ENCODE measurements at places on chromosomes 16 and 17.

DNA sequence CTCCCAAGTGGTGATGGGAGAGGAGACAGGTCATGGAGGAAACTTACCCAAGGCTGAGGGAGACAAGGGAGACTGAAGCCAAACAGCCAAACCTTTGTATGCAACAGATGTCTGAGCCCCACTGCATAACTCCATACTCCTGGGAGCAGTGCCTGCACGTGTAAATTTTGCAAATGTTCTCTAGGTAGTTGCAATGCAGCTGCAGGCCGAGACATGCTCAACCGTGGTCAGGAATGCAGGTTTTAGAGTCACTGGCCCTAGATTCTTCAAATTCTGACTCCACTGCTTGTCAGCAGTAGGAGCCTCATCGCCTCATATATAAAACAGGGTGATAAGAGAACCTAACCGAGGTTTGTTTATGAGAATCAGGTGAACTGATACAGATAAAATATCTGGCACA, 11.5 kb downstream of the DYNLRB2 start:
- no peak for DNase-seq

- DNase-seq, result no peak
Measured at GRCh38 chr16:20734782-20735181, 6.8 kb downstream of the THUMPD1 start.

GRCh38 chr16:19844945-19845641, 39.6 kb downstream of the GPRC5B start:
- DNase-seq, result peak; percentile 44

DNA sequence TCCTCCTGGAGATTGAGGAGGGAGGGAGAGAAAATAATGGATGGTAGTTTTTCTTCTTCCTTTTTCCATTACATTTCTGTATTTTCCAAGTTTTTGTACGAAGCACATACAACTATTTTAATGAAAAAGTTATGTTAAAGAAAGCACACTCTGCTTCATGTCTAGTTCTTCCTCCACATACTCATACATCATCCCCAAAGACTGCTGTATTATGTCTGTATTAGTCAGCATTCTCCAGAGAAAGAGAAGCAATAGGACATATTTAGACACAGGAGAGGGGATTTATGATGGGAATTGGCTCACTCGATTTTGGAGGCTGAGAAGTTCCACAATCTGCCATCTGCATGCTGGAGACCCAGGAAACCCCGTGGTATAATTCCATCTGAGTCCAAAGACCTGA, 10.1 kb upstream of the ACSM2A start:
- DNase-seq, result no peak

DNA sequence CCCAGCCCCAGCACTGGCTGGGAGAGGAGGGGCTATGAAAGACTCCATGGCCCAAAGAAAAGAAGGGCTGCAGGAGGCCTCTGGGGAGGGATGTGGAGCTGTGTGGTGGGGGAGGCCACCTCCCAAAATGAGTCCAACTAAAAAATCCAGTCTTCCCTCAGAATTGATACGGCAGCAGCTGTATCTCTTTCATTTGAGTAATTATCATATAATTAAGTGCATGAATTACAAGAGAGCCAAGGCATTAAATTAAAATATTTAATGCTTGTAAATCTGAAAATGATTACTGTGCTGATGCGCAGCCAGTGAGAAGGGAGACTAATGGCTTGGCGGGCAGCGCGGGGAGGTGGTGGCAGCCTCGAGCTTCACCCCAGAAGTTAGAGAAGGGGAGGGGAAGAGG, 192.8 kb downstream of the C16orf78 start:
- DNase-seq, result no peak

GRCh38 chr17:71200597-71200996, 920.2 kb upstream of the SOX9 start:
- no peak for DNase-seq

- DNase-seq, result no peak
Measured at GRCh38 chr17:29557085-29557738, 9.6 kb downstream of the ABHD15 start.

DNA sequence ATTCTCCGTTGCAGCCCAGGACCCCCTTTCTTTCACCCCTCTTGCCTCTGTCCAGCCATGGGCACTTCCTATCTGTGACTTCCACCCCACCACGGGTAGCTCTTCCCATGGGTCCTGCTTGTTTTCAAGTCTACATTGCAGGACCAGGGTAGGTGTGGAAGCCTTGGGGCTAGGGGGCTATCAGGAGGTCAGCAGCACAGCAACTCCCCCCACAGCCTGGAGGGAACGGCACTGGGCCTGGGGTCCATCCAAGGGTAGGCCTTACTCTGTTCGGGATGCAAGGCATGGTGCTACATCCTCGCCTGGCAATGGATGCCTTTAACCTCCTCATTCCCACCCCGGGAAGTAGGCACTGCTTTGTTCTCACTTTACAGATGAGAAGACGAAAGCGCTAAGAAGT, 109.3 kb downstream of the IRX5 start:
- DNase-seq, result no peak

GRCh38 chr16:84759061-84759460, 59.3 kb downstream of the USP10 start:
- DNase-seq, result no peak

GRCh38 chr16:24988129-24988518, 27.0 kb downstream of the ARHGAP17 start:
- no peak for DNase-seq

DNA sequence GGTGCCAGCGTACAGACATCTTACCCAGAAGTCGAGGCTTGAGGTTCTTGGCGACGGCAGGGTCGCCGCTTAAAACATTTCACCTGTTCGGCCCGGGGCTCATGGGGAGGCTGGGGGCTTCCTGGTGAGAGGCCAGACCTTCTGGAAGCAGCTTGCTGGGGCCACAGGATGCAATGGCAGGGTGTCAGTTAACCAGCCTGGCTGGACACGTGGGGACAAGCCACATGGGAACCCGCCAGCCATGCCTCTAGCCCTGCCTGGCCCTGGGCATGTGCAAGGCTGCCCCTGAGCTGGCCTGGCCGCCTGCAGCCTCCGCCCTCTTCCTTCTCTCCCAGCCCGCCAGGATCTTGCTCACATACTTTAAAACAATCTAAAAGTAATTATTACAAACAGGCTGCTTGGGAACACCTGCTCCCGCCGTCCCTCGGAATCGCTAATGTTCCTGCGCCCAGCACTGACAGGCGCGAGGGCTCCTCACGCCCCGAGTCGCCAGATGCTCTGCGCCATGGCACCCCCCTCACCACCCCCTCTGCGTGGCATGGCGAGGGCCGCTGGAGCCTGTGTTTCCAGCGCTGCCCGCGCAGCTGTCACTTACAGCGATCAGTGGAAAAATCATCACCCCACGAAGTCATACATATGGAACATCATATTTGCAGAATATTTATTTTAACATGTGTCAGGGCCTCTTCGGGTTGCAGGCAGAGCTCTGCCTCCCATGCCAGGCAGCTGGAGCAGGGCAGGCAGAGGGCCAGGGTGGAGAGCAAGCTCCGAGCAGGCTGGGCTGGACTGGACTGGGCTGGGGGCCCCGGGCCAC, 188.7 kb upstream of the GSE1 start:
- DNase-seq, result no peak

GRCh38 chr16:64321066-64321465, 800.8 kb downstream of the CDH11 start:
- no peak for DNase-seq

GRCh38 chr16:50634947-50635346, 46.2 kb downstream of the SNX20 start:
- DNase-seq, result no peak

DNA sequence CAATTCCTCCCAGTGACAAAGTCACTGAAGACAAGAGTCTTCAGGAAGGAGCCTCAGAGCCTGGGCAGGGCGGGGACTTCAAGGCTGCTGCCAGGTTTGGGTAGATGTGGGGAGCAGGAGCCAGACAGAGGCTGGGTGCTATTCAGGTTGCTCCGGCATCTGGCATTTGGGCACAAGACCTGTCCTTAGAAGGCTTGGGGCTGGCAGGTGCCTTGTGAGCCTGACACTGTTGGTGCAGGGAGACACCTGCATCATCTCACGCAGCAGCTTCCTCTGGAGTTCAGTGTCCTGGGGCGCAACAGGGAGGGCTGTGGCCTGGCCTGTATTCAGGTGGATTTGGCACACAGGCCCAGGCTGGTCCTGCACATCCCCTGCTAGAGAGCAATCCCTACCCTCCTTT, 65.0 kb downstream of the MPRIP start:
- DNase-seq, result no peak

- DNase-seq, result no peak
Measured at GRCh38 chr16:72722552-72722951, 325.4 kb downstream of the ZFHX3 start.

DNA sequence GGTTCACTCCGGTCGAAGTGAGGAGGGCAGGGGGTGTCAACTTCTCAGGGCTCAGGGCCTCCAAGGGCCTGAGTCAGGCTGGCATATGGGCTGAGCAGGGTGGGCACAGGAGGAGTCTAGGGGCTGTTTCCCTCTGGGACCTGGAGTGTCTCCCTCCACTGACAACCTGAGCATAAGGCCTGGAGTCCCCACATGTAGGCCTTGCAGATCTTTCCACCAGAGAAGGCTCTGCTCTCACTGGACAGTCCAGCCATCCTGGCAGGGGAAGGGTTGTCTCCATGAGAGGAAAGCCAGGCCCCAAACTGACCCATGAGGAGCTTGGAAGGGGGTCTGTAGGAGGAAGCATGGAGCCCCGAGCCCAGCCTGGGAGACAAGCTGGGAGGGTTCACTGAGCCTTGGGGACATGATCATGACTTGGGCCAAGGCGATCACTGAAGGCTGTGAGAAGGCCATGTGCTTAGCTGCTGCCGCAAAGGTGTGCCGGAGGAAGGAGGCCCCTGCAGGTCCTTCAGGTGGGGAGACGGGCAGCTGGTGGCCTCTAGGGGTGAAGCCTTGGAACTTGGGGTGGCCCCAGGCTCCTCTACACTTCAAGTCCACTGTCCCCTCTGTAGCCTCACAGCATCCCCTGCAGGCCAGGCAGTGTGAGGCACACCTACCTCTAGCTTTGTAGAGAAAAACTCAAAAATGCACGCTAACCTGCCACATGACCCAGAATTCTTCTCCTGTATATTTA, 9.9 kb downstream of the CMTM2 start:
- DNase-seq, result no peak

DNA sequence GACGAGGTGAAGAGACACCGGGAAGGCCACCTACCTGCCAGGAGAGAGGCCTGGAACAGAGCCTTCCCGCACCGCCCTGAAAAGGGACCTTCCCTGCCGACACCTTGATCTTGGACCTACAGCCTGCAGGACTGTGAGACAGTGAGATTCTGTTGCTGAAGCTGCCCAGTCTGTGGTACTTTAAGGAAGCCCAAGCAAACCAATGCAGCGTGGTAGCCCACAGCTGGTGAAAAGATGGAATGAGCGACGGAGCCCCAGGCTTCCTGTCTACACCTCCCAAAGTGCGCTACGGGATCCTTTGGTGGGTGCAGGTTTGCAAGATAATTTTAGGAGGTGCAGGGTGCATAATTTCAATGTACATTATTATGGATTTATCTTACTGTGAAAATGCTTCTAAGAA, 33.9 kb downstream of the TNFRSF13B start:
- DNase-seq, result no peak

DNA sequence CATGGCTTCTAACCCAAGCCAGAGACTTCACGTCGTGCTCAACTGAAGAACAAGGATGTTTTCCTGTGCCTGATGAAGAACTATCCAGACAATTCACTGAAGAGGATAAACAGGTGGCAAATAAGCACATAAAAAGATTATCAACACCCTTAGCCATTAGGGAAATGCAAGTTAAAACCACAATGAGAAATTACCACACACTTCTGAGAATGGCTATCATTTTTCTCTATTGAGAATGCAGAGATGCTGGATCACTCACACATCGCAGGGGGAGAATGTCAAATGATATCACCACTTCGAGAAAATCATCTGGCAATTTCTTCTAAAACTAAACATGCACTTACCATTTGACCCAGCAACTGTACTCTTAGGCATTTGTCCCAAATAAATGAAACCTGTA, 162.8 kb downstream of the IRX3 start:
- no peak for DNase-seq

- DNase-seq, result peak; percentile 53
Measured at GRCh38 chr17:82876602-82877379, 37.0 kb upstream of the ZNF750 start.

GRCh38 chr16:74298104-74298503, 1.5 kb downstream of the PSMD7 start:
- no peak for DNase-seq

GRCh38 chr16:27387724-27388123, 14.2 kb upstream of the IL21R start:
- DNase-seq, result no peak

- no peak for DNase-seq
Measured at GRCh38 chr16:73198481-73198880, 150.6 kb upstream of the ZFHX3 start.

- no peak for DNase-seq
Measured at GRCh38 chr17:29591737-29592608, 959 bp upstream of the ANKRD13B start.

GRCh38 chr16:66880288-66881013, at the start of gene PDP2:
Gene PDP2 (plus strand): TSS chr16:66880515. CDS start chr16:66884285, 3,770 bp downstream.
- peak; percentile 88 for DNase-seq

DNA sequence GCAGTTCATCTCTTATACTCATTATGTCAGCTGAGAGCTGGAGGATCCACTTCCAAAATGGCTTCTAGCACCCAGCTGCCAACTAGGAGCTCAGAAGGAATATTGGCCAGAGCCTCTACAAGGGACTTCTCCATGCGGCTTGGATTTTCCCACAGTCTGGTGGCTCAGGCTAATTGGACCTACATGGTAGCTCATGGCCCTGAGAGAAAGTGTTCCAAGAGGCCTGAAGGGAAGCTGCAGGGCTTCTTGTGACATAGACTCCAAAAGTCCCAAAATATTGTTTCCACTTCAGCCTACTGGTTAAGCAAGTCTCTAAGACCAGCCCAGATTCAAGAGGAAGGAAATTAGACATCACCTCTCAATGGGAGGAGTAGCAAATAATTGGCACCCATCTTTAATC, 6.8 kb downstream of the NOG start:
- DNase-seq, result no peak

GRCh38 chr17:48240122-48240521, 132.6 kb downstream of the SNX11 start:
- no peak for DNase-seq

DNA sequence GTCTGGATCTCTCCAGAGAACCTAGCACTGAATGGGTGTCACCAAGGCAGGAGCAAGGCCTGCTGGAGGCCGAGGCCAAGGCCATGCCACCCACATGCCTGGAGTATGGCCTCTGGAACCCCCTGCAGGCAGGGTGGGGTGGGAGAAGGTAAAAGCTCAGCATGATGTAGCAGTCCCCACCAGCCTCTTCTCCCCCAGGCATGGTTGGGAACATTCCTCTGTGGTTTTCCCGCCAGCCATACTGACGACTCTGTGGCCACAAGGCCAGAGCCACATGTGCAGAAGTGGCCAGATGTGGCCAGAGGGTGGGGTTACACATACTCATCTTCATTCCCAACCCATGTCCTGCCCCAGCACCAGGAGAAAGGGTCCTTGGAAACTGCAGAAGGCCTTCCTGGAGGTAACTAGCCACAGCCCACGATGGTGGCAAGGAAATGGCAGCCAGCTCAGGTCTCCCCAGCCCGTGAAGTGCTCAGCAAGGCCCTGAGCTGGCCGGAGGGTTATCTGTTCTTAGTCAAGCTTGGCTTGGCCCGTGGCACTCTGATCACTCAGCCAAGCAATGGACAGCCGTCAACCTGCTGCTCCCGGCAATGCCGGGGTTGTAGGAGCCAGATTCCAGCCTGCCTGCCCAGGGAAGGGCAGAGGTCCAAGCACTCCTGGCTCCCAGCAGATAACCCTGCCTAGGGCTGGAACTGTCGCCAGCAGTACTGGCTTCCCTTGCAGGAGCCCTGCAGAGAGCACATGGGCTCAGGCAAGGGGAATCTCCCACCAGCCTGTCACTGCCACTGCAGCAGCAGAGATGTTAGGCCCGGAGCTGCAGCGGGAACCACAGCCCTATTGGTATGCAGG, 26.1 kb downstream of the HDAC5 start:
- no peak for DNase-seq

Measured in AG09319 (cell line).